ENCODE measurements at places on chromosomes 13 and 19.

- DNase-seq: no peak
Observed at GRCh38 chr19:1407528-1408299, at the start of gene DAZAP1. DAZAP1 (plus strand) TSS chr19:1407586; CDS start chr19:1407774, 188 bp downstream.

DNA sequence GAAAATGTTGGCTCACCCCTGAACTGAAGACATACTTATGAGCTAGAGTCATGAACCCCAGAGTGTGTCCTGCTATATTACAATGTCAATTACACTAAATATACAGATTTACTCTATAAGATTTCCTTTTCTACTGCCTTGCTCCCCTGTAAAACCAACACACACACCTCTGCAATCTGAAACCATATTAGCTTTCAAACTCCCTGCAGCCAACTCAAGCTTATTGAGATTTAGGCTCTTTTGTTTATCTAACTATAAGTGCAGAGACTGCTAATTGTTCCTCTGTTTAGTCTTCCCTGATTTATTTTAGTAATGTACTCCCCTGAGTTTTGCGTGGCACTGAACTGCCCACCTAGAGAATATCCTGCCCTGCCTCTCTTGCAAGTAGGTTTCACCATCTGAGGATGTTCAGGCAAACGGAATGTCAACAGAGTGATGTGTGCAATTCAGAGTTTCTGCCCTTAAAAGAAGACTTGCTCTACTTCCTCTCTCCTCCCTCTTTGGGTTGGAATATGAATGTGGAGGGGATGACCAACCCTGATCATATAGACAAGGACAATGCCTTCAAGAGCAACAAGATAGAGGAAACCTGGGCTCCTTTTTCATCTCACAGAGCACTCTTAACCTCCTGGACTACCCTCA is 22.3 kb downstream of the FAM216B start:
- DNase-seq: no peak

DNA sequence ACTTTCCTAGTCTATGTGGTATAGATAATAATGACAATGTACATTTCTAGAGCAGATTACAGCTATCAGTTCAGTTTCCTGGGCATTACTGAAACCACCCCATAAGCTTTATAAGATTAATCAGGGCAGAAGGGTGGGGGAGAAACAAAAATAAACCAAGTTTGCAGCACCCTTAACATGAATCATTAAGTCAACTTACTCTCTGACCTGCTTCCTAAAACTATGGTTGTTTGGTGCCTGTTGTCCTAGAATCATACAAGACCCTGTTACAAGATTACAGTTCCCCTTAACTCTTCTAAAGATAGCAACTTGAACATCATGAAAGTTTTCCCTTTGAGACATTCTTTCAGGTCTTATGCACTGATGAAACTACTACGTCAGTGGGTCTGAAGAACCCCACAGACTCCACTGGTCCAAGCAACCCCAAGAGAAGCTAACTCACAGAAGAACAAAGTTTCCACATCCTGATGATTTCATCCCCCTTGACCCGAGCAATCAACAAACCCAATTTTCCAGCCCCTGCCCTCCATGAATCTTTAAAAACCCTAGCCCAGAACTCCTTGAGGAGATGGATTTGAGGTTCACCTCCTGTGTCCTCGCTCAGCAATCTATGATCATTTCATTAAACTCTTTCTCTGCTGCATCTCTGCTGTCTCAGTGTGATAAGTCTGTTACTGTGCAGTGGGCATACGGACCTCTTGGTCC is 336.5 kb downstream of the FOXO1 start:
- no peak for DNase-seq

DNA sequence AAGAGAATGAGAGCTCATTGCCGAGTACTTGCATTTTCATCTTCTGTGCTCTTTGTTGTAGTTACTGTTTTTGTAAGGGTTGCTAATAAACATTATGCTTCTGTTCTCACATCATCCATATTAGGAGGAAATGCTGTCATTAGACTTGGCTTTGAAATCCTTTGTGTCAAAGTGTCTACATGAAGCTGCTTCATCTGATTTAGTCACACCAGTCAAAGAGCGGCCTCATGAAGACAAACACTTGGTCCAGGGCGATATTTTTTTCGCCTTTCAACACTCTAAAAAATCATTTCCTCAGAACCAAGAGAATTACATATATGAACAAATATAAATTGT is 105.0 kb downstream of the SPRY2 start:
- DNase-seq: no peak

GRCh38 chr13:53058065-53058679 is 29.6 kb downstream of the OLFM4 start:
- no peak for DNase-seq

- no peak for DNase-seq
Observed at GRCh38 chr13:31038834-31039552, 106.5 kb downstream of the TEX26 start.

DNA sequence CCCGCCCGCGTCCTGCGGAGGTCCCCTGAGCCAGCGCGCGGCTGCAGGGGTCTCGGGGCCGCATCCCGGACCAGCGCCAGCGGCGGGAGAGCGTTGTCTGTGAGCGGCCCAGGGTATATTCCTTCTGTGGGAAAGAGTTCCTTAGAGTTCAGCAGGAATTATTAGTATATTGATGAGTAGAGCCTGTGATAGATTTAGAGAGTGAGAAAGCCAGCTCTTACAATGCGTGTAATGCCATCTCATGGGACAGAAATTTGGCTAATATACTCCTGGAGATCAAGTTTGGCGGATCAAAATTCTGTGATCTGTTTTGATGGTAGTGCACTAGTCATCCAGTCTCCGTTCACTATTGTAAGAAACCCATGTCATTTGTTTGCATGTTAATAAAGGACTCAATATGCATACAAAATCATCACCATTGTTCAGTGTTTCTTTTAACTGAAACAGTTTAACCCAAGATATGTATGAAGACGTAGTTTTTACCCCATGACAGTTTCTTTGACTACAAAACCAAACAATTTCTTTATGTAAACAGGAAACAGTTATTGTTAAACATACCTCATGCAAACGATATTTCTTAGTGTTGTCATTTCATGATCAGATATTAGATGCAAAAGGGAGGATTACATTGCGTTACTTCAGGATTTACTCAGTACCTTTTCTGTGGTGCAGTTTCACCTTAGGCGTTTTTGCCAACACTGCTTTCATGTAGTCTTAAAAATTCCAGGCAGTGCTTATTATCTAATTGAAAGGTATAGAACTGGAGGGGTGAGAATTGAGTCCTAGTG is 9.9 kb downstream of the TNFRSF19 start:
- no peak for DNase-seq

DNA sequence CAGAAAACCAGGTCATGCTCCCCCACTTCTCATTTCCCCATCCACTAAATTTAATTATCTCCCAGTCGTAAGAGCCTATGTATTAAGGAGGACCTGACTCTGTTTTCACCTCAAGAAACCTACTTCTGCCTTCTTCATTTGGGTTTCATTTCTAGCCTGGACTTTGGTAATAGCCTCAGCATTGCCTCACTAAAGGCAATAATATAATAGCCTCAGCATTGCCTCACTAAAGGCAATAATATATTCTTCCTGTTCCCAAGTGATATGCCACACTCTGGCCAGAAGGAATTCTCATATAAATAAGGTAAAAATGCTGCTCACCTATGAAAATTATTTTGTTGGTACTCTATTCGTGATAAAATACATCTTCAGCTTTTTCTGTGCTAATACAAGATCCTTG is 993.9 kb downstream of the EFNB2 start:
- DNase-seq: no peak

GRCh38 chr19:43430142-43430710 is 15.5 kb downstream of the TEX101 start:
- DNase-seq: no peak

DNA sequence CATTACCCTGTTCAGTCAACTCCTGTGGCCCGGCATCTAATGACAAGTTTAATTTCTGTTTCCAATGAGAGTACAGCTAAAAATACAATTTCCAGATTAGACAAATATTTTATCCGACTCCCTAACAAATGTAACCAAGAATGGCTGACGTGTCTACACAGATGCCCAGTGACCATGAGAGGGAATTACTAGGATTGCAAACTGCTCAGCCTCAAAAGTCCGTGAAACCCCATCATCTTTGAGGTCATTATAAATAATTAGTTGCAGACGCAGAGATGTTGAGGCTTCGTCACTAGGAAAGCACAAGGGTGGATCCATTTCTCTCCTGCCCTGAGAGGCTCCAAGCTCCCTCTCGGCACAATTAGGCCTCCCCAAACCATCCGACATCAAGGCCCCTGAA is 104.1 kb upstream of the ZNF507 start:
- DNase-seq: no peak

GRCh38 chr13:95858286-95859075 is 181.5 kb downstream of the DNAJC3 start:
- DNase-seq: no peak

DNA sequence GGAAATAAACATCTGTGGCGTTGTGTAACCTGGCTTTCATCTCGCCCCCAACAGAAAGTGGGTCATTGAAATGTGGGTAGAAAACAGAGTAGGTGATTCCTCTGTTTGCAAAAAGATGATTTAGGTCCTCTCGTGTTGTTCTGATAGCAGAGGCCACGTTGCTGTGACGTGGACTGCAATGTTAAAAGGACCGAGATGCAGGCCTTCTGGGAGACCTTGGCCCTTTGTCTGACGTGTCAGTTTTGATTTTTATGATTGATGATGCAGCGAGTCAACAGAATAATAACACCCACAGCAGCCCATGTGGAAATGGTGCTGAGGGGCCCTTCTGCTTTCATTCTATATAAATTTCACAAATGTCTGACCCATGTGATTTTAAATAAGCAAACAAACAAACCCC is 68.9 kb downstream of the FGF9 start:
- no peak for DNase-seq

- no peak for DNase-seq
Observed at GRCh38 chr19:36547001-36547732, 19.1 kb upstream of the ZNF260 start.

DNA sequence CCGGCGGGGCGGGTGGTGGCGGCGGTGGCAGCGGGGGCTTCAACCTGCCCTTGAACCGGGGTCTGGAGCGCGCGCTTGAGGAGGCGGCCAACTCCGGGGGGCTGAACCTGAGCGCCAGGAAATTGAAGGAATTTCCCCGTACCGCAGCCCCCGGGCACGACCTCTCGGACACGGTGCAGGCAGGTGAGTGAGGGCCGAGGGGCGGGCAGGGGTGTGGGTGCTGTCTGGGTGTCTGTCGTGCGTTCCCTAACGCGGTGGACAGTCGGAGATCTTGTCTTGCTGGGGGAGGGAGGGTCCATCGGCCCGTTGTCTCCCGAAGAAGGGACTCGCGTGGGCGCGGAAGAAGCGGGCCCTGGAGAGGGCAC is 533 bp downstream of the LRCH1 start:
- no peak for DNase-seq

Measured in NCI-H2081 treated with DMSO at 0.1 percent for 48 hours (cell line).